ENCODE measurements at places on chromosomes 3 and 15.

DNA sequence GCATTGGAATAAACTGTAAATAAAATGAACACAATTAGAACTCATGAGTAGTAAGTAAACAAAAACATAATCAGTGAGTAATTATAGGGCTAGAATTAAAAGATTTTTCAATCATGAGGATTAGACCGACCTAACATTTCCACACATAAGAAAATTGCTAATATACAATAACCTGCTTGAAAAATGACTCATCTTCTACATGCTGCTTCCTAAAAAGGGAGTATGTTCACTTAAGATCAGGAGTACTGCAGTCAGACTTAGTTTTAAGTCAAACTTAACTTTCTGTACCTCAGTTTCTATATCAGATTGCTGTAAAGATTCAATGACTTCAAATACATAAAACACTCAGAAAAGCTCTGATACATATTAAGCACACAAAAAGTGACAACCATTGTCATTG is 22.6 kb upstream of the NEK10 start:
- no peak for DNase-seq

GRCh38 chr3:193777524-193777923 is 184.5 kb downstream of the OPA1 start:
- no peak for DNase-seq

DNA sequence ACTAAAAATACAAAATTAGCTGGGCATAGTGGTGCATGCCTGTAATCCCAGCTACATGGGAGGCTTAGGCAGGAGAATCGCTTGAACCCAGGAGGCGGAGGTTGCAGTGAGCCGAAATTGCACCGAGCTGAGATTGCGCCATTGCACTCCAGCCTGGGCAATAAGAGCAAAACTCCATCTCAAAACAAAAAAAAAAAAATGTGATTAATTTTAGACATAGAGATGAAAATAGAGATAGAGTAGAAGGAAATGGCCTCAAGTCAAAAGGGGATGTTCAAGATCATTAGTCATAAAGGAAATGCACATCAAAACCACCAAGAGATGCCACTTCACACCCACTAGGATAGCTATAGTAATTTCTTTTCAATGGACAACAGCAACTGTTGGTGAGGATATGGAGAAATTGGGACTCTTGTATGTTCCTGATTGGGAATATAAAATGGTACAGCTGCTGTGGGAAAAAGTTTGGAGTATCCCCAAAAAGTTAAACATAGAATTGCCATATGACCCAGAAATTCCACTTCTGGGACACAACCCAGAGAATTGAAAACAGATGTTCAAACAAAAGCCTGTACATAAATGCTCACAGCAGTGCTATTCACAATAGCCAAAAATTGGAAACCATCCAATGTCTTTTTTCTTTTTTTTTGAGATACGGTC is 55.4 kb downstream of the ABHD2 start:
- no peak for DNase-seq

DNA sequence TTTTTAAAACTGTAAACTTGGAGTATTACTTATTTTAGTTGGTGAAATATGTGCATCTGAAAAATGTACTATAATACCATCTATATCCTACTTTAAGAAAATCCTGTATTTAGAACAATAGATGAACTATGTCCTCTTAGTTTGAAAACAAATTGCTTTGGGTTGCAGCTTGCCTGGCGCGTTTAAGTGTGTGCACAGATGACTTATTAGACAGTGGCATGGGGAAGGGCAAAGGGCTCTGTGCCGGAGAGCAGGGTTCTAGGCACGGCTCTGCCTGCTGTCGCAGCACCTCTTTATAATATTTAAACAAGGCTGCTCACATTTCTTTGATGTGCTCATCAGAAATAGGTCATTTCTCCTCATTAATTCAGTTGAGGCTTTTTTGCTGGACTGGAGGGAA is 10.0 kb downstream of the PXK start:
- DNase-seq = no peak

DNA sequence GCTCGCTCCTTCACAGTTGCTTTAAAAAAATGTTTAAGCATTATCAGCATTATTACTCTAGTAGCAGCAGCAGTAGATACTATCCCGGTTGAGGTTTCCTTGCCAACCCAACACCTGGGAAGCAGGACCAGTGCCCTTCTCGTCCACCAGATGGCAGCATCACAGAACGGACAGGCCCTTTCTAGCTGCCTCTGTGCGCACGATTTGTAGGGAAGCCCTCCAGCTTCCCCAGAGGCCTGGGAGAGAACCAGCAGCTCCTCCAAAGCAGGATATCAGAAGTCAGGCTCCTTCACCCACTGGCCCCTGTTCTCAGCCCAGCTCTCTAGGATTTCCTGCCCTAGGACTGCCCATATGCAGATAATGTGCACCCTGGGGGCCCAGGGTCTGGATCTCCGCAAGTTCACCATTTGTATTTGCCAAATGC is 16.8 kb upstream of the ESYT3 start:
- DNase-seq = peak; percentile 38

DNA sequence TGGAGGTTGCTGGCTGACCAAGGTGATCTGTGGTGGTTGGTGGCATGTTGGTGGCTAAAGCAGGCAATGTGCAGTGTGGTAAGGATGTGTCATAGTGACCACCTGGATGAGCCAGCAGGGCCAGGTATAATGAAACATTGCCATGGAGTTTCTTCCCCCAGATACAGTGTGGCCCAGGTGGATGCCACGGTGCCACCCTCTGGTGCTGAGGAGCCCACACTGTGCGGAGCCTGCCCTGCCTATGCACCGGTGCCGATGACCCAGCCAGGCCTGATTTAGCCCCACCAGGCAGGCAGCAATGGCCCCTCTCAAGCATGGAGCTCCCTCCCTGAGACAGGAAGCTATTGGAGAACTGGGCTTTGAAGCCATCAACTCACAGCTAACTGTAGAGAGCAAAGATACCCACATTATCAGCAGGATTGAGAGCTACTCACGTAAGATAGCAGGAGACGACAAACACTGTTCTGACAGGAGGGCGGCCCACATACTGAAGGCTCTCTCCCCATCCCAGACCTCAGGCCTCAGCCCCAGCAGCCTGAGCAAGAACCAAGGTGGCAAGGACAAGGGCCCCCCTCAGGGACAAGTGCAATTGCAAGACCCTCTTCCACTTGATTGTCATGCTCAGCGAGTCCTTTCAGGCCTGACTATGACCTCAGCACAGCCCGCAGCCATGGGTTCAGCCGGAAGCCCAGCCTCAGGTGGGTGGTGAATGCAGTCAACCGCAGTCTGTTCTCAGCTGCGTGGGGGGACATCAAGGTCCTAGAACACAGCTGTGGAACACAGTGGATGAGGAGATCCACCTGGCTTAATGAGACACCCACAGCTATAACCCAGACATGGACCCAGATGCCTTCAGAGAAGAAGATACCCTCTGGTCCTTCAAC is 82.8 kb upstream of the CDV3 start:
- DNase-seq = peak; percentile 46
